ENCODE measurements at places on chromosomes 2 and 18.

DNA sequence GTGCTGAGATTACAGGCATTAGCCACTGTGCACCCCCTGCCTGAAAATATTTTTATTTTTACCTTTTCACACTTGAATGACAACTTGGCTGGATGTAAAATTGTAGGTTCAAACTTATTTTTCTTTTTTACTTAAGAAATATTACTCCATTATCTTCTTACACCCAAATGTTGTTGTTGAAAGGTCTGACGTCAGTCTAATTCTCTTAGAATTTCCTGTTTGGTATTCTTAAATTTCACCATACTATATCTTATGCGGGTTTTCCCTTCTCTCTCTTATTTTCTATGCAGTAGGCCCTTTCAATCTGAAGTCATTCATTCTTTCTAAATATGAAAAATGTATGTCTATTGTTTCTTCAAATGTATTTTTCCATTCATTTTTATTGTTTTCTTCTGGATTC lies 29.1 kb upstream of the RAB11FIP5 start:
- no peak for DNase-seq

GRCh38 chr2:97267411-97268074 lies 154.6 kb downstream of the ANKRD36 start:
- no peak for DNase-seq

DNA sequence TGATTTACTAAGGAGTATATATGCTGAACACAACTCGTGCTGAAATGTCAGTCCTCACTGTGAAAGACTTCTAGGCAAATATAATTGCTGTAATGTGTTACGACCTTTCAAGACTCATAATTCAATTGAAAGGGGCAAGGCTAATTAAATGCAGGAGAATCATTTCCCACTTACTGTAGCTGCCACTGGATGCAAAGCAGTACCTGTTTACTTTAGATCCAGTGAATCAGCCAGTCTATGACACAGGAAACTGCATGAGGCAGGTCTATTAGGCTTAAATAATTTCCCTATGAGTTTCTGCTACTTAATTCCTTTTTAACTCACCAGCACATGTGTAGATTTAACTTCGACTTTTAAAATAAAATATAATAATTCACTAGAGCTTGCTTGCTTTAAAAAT lies 125.6 kb downstream of the CTNNA2 start:
- no peak for DNase-seq

DNA sequence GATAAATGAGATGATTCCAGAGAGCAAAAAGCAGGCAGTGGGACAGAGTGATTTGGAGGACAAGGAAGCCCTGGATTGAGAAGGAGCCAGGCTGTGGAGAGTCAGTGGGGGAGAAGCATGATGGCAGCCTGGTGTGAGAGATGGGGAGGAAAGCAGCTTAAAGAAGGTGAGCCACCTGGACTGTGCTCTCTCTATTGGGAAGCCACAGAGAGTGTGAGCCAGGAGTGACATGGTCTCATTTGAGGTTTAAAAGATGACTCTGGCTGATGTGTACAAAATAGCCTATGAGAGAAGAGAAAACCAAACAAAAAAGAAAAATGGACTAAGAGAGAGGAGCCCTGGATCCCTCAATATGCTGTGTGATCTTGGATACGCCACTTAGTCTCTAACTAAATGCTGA lies 12.9 kb upstream of the EPAS1 start:
- DNase-seq: no peak

DNA sequence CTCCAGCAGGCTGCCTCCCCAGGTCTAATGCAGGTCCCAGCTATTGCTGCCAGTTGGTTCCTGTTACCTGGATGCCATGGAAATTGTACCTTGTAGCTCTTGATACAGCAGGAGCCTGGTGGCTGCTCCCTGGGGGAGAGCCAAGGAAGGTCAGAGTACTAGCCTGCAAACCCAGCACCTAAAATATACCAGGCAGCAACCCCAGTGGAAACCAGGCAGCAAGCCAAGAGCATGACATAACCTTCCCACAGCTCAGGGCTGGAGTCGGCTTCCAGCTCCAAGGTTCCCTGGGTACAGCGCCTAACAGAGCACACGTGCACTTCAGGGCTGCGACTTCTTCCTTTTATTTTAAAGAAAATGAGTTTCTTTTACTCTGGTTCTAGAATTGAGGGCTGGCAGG lies 30.3 kb downstream of the TNP1 start:
- DNase-seq: no peak

GRCh38 chr2:35591886-35592285 lies 763.7 kb upstream of the CRIM1 start:
- no peak for DNase-seq

- DNase-seq: no peak
Observed at GRCh38 chr2:53445383-53446070, 322.1 kb upstream of the CHAC2 start.

- no peak for DNase-seq
Observed at GRCh38 chr2:11053546-11053945, 101.7 kb upstream of the SLC66A3 start.

DNA sequence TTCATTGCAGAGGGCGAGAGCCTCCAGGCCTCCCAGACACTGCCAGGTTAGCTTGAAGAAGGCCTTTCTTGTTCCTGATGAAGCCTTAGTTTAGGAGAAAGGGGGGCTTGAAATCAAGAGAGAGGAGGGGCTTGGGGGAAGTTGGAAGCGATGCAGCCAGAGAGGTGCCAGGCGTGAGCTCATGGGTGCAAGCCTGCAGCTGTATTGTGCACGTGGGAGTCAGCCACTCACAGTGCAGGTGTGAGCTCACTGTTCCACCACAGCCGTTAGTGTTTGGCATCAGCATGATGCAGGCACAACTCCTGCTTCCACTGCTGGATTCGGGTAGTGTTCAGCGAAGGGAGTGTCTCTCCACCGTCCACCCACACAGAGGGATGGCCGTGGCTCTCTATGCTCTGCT lies 68.4 kb upstream of the ALPP start:
- DNase-seq: no peak

DNA sequence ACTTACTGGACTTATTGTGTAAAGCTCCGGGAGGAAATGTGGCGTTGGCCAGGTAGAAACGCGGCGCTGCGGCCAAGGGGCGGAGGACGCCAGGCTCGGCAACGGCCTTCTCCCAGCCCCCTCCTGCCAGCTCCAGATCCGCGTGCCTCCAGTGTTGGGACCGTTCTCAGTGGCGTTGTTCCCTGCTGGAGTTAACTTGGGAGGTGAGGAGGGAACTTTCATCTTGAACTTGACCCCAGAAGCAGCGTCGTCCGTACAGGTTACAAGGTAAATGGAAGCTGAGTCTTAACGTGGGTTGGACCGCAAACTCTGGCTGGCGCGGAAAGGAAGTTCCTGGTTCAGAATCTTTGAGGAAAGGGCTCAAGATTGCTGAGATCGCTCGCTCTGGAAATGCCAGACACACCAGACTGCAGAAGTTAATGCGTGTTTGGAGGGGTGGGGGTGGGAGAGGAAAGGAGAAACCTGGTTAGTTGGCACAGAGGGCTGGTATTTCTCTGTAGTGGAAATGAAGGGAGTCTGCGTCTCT lies 1.3 kb downstream of the TANC1 start:
- no peak for DNase-seq

GRCh38 chr2:9897331-9897737 lies 54.1 kb downstream of the TAF1B start:
- no peak for DNase-seq

GRCh38 chr2:20438334-20439192 lies 8.3 kb upstream of the RHOB start:
- no peak for DNase-seq

GRCh38 chr2:68787356-68787755 lies 52.7 kb downstream of the ARHGAP25 start:
- DNase-seq: no peak

- no peak for DNase-seq
Observed at GRCh38 chr18:56921896-56922480, 224.9 kb upstream of the BOD1L2 start.

GRCh38 chr18:39340418-39340817 lies 1774.8 kb upstream of the CELF4 start:
- no peak for DNase-seq

DNA sequence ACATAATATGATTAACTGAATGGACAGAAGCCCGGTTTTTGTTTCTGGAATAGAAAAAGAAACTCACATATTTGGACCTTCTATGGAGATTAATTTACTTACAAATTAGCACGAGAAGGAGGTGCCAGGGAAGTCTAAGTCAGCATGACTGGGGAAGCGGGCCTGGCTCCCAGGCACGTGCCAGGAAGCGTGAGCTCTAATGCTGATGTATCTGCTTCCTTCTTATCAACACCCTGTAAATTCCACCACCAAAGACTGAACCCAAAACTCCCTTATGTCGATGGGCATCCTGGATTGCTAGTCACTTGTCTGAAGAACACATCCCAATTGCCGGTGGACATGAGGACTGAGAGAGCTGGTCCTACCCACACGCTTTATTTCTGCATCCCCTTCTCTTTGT lies 134.5 kb downstream of the GALNT14 start:
- no peak for DNase-seq

DNA sequence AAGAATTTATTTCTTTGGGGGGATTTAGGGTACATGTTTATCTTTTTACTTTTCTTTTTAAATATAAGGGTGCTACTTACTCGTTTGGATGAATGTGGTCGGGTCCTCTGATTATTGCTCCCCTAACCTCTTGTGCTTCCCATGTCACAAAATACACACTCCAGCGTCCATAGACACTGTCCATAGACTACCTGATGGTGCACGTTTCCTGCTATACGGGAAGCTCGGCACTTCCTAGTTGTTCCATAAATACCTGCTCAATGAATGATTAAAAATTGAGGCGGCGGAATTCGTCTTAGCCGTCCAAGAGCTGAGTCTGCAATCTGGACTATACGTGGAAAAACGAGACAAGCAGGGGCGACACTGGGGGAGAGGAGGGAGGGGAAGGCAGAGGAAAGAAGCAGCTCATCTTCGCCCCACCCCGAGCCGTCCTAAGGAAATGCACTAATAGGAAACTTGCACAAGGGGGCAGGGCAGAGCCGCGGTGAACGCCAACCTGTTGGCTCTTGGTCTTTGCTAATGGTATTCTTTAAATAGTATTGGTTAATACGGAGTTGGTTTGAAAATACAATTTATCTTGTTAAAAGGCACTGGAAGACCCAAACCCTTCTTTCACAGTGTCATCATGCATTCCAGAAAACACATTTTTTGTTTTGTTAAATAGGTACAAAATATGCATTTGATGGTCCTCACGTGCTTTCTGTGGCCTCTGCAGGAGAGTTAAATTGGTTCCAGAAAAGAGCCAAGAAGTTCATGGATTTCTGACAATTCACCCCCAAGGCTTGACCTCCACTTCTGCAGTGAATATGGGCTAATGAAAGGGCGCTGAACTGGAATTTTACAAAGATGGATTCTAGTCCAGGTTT lies 73.0 kb upstream of the KCTD1 start:
- DNase-seq: no peak

DNA sequence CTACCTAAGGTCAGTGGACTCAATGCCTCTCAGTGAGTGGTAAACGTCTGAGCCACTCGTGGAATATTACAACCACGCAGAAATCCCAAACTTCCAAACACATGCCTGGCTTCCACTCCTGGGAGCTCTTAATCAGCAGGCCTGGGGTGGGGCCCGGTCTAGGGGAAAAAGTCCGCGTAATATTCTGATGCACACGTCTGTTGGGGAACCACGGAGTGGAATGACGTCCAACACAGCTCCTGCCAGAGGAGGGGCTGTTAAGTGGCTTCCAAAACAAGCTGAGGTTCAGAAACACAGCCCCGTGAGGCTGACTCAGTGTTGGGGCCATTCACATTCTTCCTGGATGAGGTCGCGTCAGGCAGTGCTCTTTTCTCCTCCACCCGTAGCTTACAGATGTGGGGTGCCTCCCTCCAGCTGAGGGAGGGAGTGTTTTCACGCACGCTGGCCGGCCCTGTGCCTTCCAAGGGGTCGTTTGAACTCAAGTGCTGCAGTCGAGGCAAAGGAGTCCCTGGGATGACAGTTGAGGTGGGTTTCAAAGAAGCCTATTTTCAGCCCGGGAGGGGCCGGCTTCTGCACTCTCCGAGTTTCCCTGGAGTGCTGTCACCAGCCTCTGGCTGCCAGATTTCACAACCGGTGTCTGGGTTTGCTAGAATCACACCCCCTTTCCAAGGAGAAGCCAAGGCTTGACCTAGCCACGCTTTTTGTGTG lies 73.1 kb downstream of the ACKR3 start:
- DNase-seq: no peak

GRCh38 chr18:23838801-23839366 lies 149.6 kb downstream of the LAMA3 start:
- DNase-seq: no peak

DNA sequence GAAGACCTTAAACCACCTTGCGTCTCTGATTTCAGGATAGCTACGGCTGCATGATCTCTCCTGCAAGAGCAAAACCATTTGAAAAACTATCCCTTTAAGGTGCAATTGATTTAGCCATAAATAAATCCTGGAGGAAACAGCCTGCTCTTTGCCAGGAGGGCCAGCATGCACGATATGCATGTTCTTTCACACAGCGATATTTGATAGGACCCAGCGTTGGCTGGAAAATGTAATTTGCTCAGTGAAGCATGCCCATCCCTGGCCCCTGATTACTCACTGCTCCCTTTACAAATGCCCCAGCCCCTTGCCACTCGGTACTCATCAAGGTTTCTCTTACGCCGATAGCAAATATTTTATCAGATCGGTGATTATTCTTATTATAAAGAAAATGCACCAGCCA lies 315.4 kb downstream of the CDH2 start:
- no peak for DNase-seq

GRCh38 chr2:127740665-127741288 lies 39.5 kb downstream of the SFT2D3 start:
- no peak for DNase-seq

GRCh38 chr2:54559593-54560145 lies 103.5 kb downstream of the SPTBN1 start:
- no peak for DNase-seq

- no peak for DNase-seq
Observed at GRCh38 chr2:135096665-135097446, 44.8 kb downstream of the RAB3GAP1 start.

DNA sequence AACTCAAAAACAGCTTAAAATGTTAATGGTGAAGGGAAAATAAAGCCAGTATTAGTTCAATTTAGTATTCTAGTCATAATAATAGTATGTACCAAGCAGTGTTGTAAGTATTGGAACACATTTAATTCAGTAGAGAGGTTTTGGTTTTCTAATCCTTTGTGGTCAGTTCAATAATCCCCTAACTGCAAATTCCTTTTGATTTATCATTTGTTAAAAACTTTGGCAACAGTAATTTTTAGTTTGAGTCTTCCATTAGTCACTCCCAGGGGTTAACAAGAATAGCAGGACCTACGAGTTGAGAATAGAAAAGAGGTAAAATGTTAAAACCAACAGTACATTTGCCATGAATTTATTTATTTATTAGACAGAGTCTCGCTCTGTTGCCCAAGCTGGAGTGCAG lies 10.7 kb downstream of the MRPL44 start:
- DNase-seq: no peak

GRCh38 chr2:222320436-222321395 lies 21.9 kb upstream of the PAX3 start:
- DNase-seq: no peak

All from CD4-positive, alpha-beta T cell (primary cell).